Left renal cortex interstitium (tissue), 4 donors: ENCODE measurements at places on chromosomes 4 and X. TPM values are rescaled to one million over a fixed set of nuclear protein-coding genes. Genes with fewer than 3 reads are reported as not detected.

CDS1 gene
- 26.8 TPM for polyA plus RNA-seq

NIPAL1 gene
- polyA plus RNA-seq = 12.2 TPM

ELK1 gene
- polyA plus RNA-seq = 32.5 TPM

RBM46 gene
- polyA plus RNA-seq = 0.04 TPM

AFAP1 gene
- polyA plus RNA-seq = 26.5 TPM

TAF7L gene
- polyA plus RNA-seq = 0.78 TPM

C4orf50 gene
- polyA plus RNA-seq = not detected

HELT gene
- polyA plus RNA-seq = 0.16 TPM

RIPPLY1 gene
- 3.8 TPM for polyA plus RNA-seq

PCDH19 gene
- polyA plus RNA-seq = 2.4 TPM

USP26 gene
- not detected for polyA plus RNA-seq

AMBN gene
- polyA plus RNA-seq = 0.87 TPM

NAT8L gene
- 7.4 TPM for polyA plus RNA-seq

MAGIX gene
- 6.0 TPM for polyA plus RNA-seq

GSPT2 gene
- polyA plus RNA-seq = 19.4 TPM

NALF2 gene
- polyA plus RNA-seq = 0.91 TPM

TRIM60 gene
- 0.05 TPM for polyA plus RNA-seq

LEF1 gene
- 73.8 TPM for polyA plus RNA-seq

HPGD gene
- polyA plus RNA-seq = 83.4 TPM

CA5B gene
- 10.1 TPM for polyA plus RNA-seq

CABS1 gene
- 0.11 TPM for polyA plus RNA-seq

YIPF7 gene
- 0.37 TPM for polyA plus RNA-seq

FRAS1 gene
- polyA plus RNA-seq = 79.1 TPM

MAGEB10 gene
- not detected for polyA plus RNA-seq

CHRNA9 gene
- 1.6 TPM for polyA plus RNA-seq

CNKSR2 gene
- 1.5 TPM for polyA plus RNA-seq

CT45A2 gene
- polyA plus RNA-seq = not detected

FRMD7 gene
- 1.3 TPM for polyA plus RNA-seq

MAGEA4 gene
- polyA plus RNA-seq = not detected

TGIF2LX gene
- not detected for polyA plus RNA-seq

FRMPD3 gene
- polyA plus RNA-seq = 0.29 TPM

SPIN2A gene
- polyA plus RNA-seq = 4.0 TPM

MAP7D2 gene
- polyA plus RNA-seq = 2.8 TPM

MTNR1A gene
- polyA plus RNA-seq = 1.9 TPM

MAGEB1 gene
- not detected for polyA plus RNA-seq

GLRB gene
- polyA plus RNA-seq = 16.5 TPM

MAGED4B gene
- 65.1 TPM for polyA plus RNA-seq

KANTR gene
- 31.8 TPM for polyA plus RNA-seq

PF4V1 gene
- 0.83 TPM for polyA plus RNA-seq

ENAM gene
- polyA plus RNA-seq = 3.8 TPM

PTCHD1 gene
- polyA plus RNA-seq = 0.56 TPM

STOX2 gene
- polyA plus RNA-seq = 11.0 TPM

ZAR1 gene
- not detected for polyA plus RNA-seq

MXRA5 gene
- polyA plus RNA-seq = 8.3 TPM

FGG gene
- polyA plus RNA-seq = 41.2 TPM

VCX3A gene
- 0.17 TPM for polyA plus RNA-seq

POU4F2 gene
- not detected for polyA plus RNA-seq

MBNL3 gene
- 34.1 TPM for polyA plus RNA-seq

ZDHHC15 gene
- polyA plus RNA-seq = 7.5 TPM

CCDC120 gene
- 20.0 TPM for polyA plus RNA-seq

HUWE1 gene
- 114 TPM for polyA plus RNA-seq

DRD5 gene
- 0.57 TPM for polyA plus RNA-seq

ESX1 gene
- not detected for polyA plus RNA-seq
